ENCODE measurements at places on chromosomes 1 and 21.

GRCh38 chr1:178573330-178573729 is 60.4 kb downstream of the TEX35 start:
- DNase-seq, result no peak

DNA sequence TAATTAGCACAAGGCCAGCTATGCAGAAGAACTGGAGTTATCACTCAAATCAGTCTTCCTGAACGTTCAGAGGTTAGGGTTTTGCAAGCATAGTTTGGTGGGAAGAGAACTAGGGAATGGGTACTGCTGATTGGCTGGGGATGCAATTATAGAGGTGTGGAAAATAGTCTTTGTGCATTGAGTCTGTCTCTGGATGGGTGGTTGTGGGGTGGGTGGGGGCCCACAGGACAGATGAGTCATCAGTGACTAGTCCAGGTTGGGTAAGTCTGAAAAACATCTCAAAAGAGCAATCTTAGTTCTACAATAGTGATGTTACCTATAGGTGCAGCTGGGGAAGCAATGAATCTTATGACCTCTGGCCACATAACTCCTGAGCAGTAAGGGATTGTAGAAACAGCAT is 89.7 kb upstream of the HMCN1 start:
- DNase-seq, result no peak

DNA sequence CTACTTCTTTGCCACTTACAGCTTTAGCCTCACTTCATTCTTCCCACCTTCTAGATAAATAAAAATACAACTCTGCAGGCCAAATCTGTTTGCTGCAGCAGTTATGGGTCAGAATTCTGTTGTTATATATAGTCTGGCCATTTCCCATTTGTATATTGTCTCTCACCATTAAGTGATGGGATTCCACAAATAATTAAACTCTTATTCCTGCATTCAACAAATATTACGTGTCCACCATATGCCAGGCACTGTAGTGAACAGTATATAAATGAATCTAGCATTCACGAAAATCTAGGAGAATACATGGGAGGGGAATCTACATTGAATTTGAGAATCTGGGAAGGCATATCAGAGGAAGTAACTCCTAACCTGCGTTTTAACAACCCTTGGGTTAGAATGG is 5.7 kb upstream of the GLRX2 start:
- no peak for DNase-seq

- no peak for DNase-seq
These were observed 585.3 kb downstream of the PTPRU start for GRCh38 chr1:29821605-29822004.

GRCh38 chr21:41364308-41364707 is 2.5 kb downstream of the MX2 start:
- DNase-seq, result no peak

GRCh38 chr1:81998165-81998564 is 197.4 kb downstream of the ADGRL2 start:
- no peak for DNase-seq

- no peak for DNase-seq
These were observed 36.1 kb downstream of the ELAPOR1 start for GRCh38 chr1:109149874-109150601.

DNA sequence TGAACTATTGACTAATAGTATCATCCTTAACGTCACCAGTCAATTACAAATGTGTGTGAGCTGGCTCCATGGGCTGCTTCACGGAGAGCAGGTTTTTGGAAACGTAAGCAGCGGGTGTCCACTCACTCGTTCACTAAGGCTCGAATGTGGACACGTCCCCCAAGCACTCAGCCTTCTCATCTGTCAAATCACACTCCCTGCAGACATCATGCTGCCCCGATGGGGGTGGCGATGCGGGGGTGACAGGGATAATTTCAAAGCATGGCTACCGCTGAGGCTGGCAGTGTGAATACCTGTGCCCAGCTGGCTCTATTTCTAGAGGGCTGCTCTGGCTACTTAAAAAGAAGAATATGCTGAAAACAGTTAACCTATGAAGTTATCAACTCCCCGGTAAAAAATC is 71.3 kb downstream of the CAPZB start:
- no peak for DNase-seq

GRCh38 chr1:14726606-14727005 is 128.1 kb downstream of the KAZN start:
- DNase-seq, result no peak

DNA sequence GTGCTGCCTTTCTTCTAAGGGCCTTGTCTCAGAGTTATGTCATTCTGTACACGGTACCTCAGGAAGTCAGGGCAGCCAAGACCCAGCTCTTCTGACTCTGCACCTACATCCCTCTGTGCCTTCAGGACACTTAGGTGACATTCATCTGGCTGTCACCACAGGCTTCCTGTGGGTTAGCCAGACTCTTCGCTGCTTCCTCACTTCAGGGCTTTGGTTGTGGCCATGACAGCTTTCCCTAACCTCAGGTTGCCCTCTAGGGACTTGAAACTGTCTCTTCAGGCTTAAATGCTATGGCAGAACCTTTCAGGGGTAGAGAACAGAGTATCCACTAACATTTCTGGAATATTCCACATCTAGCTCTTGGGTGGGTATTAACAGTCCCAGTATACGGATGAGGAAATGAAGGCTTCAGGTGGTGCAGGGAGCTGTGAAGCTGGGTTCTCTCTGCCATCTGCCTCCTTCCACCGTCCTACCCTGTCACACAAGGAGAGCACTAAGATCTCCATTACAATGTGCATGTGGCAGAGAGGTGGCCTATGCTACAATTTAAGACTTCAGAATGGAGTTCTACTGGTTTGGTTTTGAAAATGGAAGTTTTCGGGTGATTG is 9.9 kb downstream of the TSSK3 start:
- DNase-seq, result no peak

DNA sequence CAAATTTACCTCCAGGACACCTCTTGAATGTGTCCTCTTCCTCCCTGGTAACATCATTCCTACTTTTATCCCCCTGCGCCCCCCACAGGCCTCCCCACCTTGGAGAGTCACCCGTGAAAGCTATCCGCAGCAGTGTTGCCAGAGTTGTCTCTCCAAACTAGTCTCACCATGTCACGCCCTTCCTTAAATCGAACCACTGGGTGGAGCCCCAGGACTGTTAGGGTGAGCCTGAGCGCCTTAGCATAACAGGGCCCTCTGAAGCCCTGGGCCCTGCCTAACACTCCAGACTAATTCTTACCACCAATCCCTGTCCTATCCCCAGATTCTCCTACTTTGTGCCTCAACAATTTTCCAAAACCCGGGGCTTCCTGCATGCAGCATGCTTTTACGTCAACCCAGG is 35.0 kb downstream of the HSD3B2 start:
- DNase-seq, result no peak

DNA sequence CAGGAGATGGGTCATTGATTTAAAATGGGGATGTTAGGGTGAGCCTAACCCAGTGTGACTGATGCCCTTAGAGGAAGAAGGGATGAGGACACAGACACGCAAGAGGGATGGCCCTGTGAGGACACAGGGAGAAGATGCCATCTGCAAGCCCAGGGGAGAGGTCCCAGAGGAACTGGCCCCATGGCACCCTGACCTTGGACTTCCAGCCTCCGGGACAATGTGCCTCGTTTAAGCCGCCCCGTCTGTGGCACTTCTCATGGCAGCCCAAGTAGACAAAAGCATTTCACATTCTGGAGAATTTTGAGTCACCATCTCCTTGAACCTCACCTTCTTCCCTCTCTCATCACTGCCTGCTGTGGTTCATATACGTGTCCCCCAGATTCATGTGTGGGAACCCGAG is 20.1 kb upstream of the PCBP3 start:
- DNase-seq, result no peak

DNA sequence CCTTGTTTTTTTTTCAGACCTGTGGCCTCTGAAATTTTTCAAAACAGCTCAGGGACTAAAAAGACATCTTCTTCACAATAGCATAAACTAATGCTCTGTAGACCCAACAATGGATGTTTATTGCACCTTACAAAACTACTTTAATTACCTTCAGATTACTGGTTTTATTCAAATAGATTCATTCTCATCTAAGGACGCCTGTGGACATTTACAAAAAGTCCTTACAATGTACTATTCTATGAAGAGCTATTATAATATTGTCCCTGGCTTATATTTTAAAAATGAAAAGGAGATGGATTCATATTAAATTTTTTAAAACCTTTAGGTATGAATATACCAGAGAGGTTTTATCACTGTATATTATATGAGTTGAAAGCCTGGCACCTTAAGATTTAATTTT is 238.4 kb upstream of the NR5A2 start:
- no peak for DNase-seq

DNA sequence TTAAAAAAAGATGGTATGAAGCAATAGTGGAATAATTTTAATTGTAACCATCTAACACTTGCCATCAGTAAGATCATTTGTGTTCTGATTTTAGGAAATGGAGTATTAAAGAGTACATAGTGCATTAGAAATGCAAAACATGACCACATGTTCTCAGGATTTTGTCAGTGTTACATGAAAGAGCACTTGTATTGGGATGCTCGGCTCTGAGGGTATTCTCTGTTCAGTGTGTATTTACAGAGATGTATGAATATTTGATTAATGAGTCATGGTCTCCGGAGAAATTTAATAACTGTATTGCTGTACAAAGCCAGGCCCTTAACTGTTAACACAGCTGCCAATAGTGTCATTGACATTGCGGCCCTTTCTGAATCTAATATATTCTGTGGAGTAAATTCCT is 91.7 kb downstream of the ATG4C start:
- DNase-seq, result no peak

- no peak for DNase-seq
These were observed 79.8 kb upstream of the RALGPS2 start for GRCh38 chr1:178645157-178645807.

DNA sequence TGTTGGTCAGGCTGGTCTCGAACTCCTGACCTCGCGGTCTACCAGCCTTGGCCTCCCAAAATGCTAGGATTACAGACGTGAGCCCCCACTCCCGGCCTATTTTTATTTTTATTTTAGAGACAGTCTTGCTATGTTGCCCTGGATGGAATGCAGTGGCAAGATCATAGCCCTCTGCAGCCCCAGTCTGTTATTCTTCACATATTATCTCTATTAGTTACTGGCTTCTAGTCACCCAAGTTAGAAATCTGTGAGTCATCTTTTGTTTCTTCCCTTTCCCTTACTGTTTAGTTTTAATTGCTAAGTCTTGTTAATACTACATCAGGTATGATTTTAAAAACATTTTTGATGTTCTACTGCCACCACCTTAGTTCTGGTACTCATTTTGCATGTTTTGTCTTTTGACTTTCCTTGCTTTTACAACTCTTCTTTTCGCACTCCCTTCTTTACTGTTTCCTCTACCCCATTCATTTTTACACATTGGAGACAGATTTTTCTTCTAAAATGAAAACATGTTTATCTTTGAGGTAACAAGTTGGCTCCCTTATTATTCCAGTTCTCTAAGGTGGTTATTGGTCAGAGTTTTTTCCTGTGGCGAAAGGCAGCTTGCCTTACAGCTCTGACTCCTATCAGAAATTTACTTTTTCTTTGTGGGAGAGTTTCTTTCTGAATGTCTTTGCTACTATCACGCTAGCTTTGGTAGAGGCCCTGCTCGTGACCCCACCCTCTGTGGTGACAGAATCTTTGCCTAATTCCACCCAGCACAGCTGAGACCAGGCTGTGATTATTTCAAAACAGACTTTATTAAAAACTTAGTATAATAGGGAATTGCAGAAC is 19.5 kb downstream of the ZMYM4 start:
- DNase-seq, result no peak

- DNase-seq, result no peak
These were observed at the start of gene RHBDL2 for GRCh38 chr1:38941527-38942019. TSS of gene RHBDL2 (minus strand) at chr1:38941830. CDS start at chr1:38919212, 22,618 bp downstream.

- no peak for DNase-seq
These were observed 32.1 kb downstream of the PCSK9 start for GRCh38 chr1:55071477-55071876.

GRCh38 chr1:159091180-159091560 is 14.6 kb upstream of the AIM2 start:
- DNase-seq, result no peak

GRCh38 chr1:229364207-229365065 is 21.6 kb upstream of the CCSAP start:
- DNase-seq, result no peak
